ENCODE measurements at places on chromosomes 11 and 22. TPM values are rescaled to one million over a fixed set of nuclear protein-coding genes. Genes with fewer than 3 reads are reported as not detected.

Gene NAV2
- total RNA-seq = 20.5 TPM

Gene SLC22A6
- not detected for total RNA-seq

Gene FZD4
- total RNA-seq = 1.2 TPM

Gene KRTAP5-1
- not detected for total RNA-seq

Gene UBQLNL
- not detected for total RNA-seq

Gene MS4A8
- not detected for total RNA-seq

Gene ANO5
- 1.9 TPM for total RNA-seq

Gene TRIM49
- total RNA-seq = not detected

Gene KCNJ5
- not detected for total RNA-seq

Gene OR8A1
- total RNA-seq = not detected

Gene GP1BB
- total RNA-seq = 1.5 TPM

Gene PKP3
- total RNA-seq = 41.0 TPM

Gene MMP8
- not detected for total RNA-seq

Gene VWCE
- 0.56 TPM for total RNA-seq
